ENCODE measurements at places on chromosomes 2 and 18.

DNA sequence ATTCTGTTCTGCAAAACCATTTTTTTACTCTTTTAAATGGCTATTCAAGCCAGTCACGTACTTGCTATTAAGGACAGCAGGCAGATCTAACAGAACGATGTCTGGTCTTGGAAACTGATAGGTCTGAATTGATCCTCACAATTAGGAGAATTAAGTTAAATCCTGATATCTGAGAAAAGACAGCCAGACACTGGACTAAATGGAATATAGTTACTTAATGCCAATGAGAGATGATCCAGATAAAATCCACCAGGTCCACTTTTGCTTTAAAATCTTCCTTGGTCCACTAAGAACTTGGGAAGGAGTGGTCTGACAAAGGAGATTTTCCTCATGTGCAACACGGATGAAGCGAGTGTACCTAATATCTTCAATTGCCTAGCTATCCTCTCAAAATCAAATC is 86.9 kb downstream of the PLEKHM3 start:
- DNase-seq: no peak

- peak; percentile 14 for DNase-seq
Observed at GRCh38 chr2:159903443-159904126, 105.6 kb upstream of the CD302 start.

GRCh38 chr2:98778151-98778550 is 47.2 kb upstream of the MGAT4A start:
- no peak for DNase-seq

GRCh38 chr2:34031097-34031496 is 432.0 kb upstream of the FAM98A start:
- no peak for DNase-seq

DNA sequence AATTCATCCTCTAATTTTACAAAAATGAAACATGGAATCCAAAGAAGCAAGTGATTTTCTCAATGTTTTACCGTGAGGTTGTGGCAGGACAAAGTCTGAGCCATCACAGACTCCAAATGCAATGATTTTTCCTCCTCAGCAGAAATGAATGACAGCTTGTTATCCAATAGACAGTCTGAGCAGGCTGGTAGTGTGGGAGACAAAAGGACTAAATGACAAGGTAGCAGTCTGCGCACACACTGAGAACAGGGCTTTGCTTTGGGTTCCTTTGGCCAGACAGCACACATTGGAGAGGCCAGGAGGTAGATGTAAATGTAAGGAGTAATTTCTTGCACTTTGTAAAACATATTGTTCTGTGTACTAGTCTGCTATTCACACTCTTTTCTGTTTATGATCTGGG is 50.3 kb upstream of the RGPD4 start:
- DNase-seq: no peak

DNA sequence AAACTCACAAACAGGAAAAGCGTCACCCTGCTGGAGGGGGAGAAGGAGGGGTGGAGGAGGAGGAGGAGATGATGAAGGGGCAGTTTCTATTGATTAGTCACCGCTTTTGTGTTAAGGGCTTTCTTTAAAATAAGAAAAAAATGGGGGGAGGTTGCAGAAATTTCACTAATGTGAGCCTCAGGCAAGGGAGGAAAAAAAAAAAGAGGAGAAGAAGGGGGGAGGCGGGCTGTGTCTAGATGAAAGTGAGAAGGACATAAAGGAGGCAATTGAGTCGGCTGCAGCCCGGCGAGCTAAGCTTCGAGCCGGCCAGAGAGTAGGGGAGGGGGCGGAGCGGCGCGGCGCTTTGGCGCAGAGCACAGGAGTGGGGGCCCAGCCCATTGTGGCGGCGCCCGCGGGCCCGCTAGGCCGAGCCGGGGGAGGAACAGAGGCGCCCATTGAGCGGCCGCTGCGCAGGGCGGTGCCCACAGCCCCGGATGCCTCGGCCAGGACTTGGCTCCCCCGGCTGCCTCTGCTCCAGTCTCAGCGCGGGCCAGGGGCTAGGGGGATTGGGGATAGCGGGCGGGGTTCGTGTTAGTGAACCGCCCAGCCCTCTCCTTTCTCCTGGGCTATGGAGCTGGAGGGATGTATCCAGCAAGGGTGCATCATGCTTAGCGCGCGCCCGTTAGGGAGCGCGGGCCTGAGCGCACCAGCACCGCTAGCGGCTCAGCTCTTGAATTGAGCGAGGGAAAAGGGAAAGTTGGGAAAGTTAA is 7.9 kb downstream of the PAX3 start:
- DNase-seq: no peak

DNA sequence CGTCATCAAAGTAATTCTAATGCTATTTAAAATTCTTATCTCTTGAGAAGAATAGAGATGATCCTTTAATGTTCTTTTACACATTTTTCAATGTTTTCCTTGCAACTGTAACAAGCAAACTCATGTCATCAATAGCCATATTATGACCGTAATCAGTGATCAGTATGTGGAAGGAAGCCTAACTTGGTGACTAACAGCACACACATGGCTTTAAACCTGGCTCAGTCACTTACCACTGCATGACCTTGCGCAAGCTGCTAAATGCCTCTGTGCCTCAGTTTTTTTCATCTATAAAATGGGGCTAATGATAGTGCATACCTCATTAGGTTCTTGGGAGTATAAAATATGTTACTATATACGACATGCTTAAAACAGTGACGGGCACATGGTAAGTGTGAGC is 149.7 kb downstream of the BCL2 start:
- DNase-seq: no peak

- no peak for DNase-seq
Observed at GRCh38 chr2:193442293-193442692, 1247.6 kb upstream of the TMEFF2 start.

GRCh38 chr18:58152891-58153290 is 108.9 kb downstream of the NEDD4L start:
- no peak for DNase-seq

GRCh38 chr2:196415384-196415783 is 224.1 kb upstream of the CCDC150 start:
- no peak for DNase-seq

- DNase-seq: no peak
Observed at GRCh38 chr2:88239781-88240180, 69.6 kb downstream of the THNSL2 start.

GRCh38 chr18:11819938-11820337 is 31.3 kb upstream of the CHMP1B start:
- DNase-seq: no peak

GRCh38 chr2:25303633-25304236 is 38.0 kb downstream of the DNMT3A start:
- no peak for DNase-seq

- no peak for DNase-seq
Observed at GRCh38 chr2:118738524-118739308, 108.7 kb downstream of the EN1 start.

DNA sequence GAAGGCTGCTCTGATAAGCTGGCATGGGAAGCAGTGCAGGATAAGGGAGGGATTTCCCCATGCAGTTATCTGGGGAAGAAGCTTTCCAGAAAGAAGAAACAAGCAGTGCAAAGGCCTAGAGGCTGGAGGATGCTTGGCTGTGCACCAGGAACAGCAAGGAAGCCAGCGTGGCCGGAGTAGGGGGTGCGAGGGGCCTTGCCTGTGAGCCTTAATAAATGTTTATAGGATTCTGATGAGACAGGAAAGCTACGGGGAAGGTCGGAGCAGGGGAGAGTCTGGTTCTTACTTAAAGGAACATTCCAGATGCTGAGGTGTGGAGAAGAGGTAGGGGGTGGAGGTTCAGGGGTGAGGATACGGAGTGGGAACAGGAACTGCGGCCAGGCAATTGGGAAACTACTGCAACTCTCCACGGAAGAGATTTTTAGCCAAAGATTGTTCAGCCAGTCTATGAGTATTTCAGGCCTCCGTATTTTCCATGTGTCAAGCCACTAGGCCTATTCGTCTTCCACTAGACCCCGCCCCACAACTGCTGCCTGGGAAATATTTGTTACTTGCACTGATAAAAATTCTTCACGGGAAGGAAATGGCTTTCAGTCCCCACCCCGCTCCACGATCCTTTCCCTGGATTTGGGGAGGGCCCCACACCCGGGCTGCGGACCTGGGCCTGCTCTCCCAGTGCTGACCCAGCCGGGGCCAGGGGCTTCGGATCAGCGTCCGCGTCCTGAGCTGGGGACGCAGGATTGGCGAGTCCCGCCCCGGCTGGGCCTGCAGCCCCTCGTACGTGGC is 516 bp downstream of the EIF2AK2 start:
- peak; percentile 19 for DNase-seq

- no peak for DNase-seq
Observed at GRCh38 chr18:44590956-44591670, 89.6 kb upstream of the SETBP1 start.

GRCh38 chr2:216066230-216066629 is 15.4 kb downstream of the PECR start:
- DNase-seq: no peak

DNA sequence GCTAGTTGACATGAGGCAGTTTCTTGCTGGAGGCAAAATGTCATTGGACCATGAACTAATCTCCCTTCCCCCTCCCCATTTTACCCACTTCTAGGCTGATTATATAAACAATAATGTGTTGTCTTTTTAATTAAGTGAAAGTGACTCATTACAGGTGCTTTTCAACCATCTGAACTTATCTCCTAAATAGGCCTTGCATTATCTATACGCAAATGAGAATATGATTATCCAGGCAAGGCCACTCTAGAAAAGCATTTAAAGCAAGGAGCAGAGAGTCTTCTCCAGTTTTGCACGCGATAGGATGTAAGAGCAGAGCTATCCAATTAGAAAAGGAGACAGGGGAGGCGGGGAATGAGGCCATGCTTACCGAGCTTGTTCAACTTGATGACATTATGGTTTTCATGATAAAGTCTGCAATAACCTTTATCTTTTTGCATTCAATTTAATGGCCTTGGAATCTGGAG is 286.1 kb upstream of the SIX3 start:
- no peak for DNase-seq

- no peak for DNase-seq
Observed at GRCh38 chr18:55264108-55264507, 304.8 kb upstream of the CCDC68 start.

- DNase-seq: peak; percentile 80
Observed at GRCh38 chr2:153595939-153596338, 117.4 kb upstream of the RPRM start.

DNA sequence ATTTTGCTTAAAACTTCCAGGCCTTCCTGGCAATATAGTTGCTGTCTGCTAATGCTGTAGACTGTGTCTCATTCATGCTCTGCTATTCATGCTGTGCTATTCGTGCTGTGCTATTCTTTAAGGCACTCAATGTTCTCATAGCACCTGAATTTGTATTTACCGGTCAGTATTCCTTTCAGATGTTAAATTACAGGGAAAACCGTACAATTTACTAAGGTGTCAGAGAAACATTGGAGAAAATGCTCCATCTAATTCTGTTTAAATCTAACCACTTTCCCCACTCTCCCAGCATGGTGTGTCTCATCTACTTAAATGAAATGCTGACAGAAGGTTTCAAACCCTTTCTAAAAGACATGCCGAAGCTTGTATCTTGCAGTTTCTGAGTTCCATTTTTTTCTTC is 25.0 kb downstream of the FAM171B start:
- DNase-seq: no peak

DNA sequence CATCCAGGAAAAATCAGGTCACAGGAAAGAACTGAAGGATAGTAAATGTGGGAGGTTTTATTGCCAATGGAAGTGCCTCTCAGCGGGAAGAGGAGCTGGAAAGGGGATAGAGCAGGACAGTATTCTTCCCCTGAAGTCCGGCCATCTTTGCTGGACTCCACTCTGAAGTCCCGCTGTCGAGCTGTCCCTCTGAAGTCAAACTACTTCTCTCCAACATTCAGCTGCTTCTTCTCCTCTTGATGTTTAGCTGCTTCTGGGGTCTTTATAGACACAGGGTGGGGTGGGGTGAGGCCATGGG is 23.5 kb upstream of the SLC39A10 start:
- no peak for DNase-seq

- DNase-seq: no peak
Observed at GRCh38 chr2:190668892-190669291, 20.0 kb downstream of the NAB1 start.

DNA sequence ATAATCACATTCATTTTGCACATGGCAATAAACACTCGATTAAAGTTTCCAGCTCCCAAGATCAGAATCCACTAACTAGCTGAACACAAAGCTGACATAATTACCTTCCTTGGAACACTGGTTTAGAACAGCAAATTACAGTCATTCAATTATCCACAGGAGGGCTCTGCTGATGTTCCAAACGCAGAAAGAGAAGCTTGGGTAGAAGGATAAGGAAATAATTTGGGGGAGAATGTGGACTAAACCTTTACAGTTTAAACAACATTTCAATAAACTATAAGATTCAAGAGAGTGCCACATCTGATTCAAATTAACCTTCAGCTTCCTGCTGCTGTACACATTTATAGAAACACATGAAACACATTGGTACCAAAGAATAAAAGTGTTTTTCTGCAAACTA is 67.8 kb upstream of the ARL4C start:
- no peak for DNase-seq

DNA sequence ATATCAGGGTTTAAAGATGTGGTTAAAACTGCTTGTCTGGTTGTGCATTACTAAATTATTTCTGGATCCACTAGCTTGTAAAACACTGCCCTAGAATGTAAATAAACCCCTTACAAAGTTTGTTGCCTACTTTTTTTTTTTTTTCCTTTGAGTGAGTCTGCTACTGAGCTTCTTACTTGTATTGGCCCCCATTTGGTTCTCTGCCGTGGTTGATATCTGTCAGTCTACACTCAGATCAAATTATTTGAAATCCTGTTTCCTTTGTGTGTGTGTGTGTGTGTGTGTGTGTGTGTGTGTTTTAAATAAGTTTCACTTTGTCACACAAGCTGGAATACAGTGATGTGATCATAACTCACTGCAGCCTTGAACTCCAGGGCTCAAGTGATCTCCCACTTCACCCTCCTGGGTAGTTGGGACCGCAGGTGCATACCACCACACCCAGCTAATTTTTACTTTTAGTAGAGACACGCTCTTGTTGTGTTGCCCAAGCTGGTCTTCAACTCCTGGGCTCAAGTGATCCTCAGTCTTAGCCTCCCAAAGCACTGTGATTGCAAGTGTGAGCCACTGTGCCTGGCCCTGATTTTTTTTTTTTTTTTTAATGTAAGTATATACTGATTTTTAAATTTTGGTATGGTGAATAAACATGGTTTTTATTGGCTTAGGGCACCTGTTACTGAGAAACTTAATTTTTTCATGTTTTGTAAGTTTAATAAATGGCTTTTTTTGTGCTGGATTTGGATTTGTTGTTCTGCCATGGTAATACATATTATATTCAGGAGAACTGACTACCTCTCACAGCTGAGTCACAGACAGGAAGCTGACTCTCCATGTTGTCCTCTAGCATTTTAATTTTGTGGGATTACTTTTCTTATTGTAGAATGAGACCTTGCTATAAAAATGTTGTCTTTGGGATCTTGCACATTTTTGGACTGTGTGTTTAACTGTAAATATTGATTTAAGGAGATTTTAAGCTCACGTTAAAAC is 48.5 kb downstream of the MAP4K4 start:
- DNase-seq: no peak

DNA sequence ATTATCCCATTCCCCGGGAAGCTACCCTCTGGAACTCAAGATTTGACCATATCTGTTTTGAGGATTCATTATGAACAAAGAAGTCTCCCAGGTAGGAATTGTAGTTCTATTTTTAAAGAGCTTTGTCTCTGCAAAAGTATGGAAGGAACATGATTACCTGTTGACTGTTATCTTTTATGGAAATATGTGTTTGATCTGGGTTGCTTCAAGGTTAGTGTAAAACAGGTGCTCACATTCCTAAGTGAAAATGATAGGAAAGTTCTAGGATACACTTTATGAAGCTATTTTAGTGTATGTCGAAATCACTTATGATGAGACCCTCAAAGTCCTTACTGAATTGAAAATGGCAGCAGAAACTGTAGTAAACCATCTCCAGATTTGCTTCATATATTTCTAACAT is 149.2 kb downstream of the PTRHD1 start:
- DNase-seq: no peak

Measured in NCI-H2029 (cell line).